ENCODE measurements at places on chromosomes 12 and 14.

DNA sequence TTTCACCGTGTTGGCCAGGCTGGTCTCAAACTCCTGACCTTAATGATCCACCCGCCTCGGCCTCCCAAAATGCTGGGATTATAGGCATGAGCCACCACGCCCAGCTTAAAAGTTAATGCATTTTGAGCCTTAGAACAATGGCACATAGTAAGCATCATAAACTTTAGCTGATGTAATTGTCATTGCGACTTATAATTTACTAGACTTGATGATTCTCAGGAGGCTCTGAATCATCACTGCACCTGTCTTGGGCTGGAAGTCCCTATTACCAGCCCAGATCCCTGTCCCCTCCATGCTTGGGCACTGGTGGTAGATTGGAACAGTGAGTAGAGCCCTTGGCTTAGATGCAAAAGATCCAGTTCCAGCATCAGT is 26.1 kb downstream of the KMT5A start:
- no peak for DNase-seq

GRCh38 chr14:95816539-95816938 is 60.1 kb upstream of the TUNAR start:
- DNase-seq = no peak

DNA sequence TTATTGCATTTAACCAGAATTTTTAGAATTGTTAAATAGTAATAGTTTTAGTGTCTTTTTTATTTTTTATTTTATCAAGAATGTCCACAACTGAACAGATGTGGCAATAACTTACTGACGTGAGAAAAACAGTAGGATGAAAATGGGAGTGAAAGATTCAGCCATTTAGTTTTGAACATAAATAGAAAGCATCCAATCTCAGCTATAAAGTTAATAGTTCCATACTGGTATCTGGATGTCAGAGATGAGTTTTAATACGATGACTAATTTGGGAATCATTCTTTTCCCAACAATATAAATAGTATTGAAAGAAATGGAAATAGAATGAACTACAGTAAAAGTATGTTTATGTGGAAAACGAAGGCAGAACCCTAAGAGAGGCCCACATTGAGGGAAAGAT is 159.4 kb downstream of the EPS8 start:
- DNase-seq = no peak

- DNase-seq = no peak
Observed at GRCh38 chr12:54601841-54602240, 13.4 kb upstream of the PPP1R1A start.

DNA sequence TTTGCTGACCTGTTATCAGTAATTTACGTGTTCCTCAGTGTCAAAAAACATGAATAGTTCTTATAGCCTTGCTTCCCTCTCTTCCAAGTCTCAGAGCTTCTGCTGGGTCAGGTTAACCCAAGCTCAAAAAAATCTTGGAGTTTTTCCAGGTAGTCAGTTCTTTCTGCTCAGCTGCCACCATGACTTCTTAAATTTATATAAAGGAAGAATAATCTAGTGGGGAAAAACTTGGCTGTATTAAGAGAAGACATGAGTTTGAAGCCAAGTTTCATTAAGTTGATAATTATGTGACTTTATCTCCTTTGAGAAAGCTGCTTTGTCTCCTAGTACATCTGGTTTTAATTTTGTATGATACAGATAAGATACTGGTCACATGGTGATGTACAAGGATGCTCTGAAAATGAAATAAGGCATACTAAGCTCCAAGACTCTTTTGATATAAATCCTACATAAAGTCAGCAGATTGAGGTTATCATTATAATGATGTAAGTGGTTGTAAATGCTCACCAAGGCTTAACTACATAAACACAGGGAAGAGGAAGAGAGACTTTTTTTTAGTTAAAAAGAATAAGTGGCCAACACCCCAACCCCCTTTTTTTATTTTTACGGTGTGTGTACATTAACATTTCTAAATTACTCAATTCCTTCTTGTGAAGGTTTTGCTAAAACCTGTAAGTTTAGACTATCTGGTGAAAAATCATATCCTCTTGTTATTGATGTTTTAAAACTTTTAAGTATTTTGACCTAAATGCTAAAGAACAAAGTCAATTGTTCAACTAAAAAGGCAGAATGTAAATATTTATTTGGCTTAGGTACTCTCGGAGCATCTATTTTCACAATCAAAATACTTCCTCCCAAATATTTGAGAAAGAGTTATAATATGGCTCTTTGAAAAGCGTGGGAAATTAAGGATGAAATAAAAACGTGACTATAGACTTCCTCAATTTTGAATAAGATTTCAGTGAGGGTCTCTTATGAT is 84.1 kb upstream of the SLC38A2 start:
- DNase-seq = no peak

GRCh38 chr14:57865403-57866198 is at the start of gene SLC35F4:
Gene SLC35F4, minus strand, starts transcription at chr14:57866092.
- DNase-seq = no peak

GRCh38 chr12:98154850-98155249 is 360.5 kb upstream of the TMPO start:
- DNase-seq = no peak

DNA sequence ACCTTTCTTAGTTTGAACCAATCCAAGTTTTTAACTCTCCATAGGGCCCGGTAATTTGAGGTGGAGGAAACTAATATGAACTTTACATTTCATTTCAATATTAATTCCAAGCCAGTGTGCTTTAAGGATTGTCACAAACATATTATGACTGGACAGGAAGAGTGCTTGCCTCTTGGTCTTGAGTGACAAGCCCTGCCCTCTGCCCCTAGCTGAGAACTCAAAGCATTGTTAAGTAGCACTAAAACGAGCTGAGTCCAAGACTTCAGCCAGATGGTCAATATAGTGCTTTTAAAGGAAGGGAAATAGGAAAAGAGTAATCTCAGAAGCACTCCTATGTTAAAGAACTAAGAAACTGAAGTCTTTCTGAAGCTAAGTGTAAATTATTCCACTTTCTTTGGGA is 17.1 kb downstream of the TRMT5 start:
- DNase-seq = no peak

DNA sequence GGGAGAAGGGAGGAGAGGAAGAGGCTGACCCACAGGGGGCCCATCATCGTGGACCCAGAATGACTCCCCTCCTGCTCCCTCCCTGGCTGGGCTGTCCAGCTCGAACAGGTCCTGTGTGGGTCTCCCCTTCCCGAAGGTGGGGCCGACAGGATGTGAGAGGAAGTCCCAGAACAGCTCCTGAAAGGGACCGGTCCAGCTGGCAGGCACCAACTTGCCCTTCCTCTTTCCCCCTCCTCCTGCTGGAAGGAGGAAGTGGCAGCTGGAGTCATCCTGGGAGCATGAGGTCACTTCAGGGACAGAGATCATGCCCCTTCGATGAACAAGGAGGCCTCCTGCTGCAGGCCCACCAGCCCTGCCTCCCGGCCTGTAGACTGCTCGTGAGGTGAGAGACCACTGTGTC is 35.0 kb upstream of the BEGAIN start:
- DNase-seq = no peak

DNA sequence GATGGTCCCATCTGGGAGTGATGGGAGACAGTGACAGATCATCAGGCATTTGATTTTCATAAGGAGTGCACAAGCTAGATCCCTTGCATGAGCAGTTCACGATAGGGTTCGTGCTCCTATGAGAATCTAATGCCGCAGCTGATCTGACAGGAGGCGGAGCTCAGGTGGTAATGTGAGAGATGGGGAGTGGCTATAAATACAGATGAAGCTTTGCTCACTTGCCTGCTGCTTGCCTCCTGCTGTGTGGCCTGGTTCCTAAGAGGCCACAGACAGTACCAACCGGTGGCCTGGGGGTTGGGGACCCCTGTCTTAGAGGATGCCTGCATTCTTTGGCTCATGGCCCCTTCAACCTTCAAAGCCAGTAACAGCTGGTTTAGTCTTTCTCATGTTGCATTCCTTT is 130.3 kb downstream of the PTPN11 start:
- no peak for DNase-seq

- DNase-seq = no peak
Observed at GRCh38 chr12:122403115-122403770, 19.2 kb downstream of the CLIP1 start.

DNA sequence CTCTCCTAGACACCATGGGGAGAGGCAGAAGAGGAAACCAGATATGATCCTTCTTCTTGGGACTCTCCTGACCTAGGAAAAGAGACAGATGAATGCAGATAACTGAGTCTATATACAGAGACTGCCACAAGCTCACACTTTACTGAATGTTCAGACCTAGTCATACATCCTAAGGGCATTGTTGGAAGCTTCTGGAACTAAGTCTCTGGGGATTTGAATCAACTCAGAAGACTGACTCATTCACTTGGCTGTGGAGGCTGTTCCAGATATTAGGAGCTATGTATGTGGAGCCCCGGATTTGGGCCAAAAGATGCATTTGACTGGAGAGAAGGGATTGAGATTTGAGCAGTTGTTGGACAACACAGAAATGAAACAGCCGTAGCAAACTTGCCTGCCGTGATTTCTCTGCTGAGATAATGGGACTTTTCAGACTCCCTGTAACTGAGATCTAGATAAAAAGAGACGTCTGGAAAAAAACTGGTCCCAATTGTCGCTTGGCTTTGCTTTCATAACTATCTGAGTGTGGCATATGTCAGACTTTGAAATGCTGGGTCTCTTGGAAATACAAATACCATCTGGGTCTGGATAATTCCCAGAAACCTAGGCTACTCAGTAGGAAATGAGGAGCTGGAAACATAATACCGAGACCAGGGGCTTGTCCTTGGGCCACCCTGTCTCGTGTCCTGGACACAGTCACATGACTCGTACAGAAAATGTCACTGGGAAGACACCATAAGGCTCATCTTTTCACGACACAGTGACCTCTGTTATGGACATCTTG is 396.8 kb downstream of the NUAK1 start:
- DNase-seq = no peak

- no peak for DNase-seq
Observed at GRCh38 chr14:58954052-58954451, 234.4 kb upstream of the DAAM1 start.

DNA sequence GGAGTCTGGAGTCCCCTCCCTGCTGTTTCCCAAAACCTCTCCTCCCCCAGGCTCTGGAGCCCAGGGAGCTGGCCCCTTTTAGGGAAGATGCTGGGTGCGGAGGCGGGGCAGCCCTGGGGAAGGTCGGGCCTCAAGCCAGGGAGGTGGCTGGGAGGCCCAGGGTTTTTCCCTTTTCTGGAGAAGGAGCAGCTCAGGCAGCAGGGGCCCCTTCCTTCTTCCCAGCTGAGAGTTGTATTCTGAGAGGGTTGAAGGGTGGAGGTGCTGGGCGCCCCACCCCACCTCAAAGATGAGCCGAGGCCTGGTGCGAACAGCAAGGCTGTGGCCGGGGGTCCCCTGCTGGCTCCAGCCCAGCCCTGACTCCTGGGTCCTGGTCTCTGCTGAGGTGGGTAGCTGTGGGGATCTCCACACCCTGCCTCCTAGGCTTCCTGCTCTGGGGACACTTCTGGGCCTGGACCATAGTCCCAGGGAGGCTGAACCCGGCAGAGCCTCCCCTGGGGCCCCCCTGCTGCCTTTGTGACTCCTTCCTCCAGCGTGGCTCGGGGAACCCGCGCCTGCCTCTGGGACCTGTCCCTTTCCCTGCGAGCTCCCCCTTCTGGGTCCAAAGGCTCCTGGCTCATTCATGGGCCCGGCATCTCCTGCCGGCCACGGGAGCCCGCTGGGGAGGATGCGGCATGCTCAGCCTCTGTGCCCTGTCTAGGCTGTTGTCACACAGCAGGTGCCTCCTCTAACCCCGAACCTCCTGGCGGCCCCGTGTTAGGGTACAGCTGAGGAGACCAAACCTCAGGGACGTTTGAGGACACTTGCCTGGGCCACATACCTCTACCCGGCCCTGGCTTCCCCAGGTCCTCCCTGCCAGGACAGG is 4.4 kb downstream of the TRMT61A start:
- DNase-seq = no peak

DNA sequence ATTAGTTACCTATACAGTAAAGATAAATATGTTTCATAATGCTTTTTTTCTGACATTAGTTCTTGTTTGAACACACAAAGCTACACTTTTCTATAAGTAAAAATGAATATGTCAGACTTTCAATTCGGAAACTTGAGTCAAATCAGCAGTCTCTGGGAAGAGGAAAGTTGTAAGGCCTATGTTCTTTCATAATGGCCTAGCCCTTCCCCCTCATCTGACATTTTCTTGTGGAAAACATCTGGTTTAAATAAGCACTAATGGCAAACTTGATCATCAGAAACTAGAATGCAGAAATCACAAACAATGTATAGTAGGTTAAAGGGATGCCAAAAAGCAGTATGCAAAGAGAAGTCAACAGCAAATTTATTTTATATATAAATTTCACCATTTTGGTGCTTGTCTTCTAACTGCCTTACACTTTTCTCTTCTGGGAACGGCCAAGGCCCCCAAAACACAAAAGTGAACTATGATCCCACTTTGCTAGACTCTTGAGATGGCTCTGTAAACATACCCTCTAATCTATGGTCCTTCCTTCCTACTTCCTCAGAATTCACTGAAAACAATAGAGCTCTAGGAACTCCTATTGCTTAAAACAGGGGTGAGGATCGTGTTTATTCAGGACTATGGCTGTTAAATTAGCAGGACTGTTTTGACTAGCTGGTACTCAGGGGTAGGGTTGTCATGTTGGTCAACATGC is 444.1 kb downstream of the RAD51B start:
- no peak for DNase-seq

DNA sequence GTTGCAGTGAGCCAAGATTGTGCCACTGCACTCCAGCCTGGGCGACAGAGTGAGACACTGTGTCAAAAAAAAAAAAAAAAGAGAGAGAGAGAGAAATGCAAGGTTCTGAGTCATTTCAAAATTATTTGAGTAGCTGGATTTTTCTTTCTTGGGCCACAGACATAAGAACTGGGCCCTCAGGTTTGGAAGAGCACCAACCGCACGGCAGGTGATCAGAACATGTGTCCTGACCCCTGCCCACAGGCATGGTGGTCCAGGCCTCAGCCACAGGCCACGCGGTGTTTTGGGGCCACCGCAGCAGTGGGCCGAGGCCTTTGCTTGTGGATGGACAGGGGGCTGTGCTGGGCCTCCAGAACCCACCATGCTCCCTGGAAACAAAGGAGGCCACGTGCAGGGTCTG is 126.7 kb downstream of the CALM1 start:
- DNase-seq = no peak

GRCh38 chr12:24739106-24739779 is 209.7 kb downstream of the BCAT1 start:
- no peak for DNase-seq

GRCh38 chr14:98834119-98834518 is 437.9 kb downstream of the BCL11B start:
- no peak for DNase-seq

GRCh38 chr12:57110104-57111030 is 795 bp downstream of the STAT6 start:
- peak; percentile 85 for DNase-seq
